ENCODE measurements at places on chromosomes 16 and 17.

DNA sequence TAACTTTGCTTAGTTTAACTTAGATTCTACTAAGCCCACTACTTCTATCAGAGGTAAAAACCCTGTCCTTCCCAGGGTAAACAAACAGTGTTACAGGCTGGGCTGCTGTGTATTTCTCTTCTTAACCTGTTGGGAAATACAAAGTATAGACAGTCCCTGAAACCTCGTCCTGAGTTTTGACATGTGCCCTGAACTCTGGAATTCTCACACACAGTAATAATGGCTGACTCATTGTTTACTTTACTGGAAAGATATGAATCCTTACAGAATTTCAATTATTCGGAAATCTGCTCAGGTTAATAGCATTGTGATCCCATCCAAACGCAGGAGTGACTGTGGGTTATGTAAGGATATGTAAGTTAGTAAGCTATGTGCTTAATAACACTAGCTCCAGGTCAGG is 199.1 kb downstream of the TMEM114 start:
- no peak for DNase-seq

GRCh38 chr17:76268015-76268749 is 3.0 kb downstream of the UBALD2 start:
- DNase-seq = no peak

GRCh38 chr17:59221159-59221847 is 992 bp downstream of the GDPD1 start:
- no peak for DNase-seq

- DNase-seq = no peak
These were observed 888.1 kb downstream of the KCNJ2 start for GRCh38 chr17:71057448-71057847.

GRCh38 chr16:72168365-72168764 is 3.6 kb downstream of the PMFBP1 start:
- no peak for DNase-seq

- no peak for DNase-seq
These were observed 762 bp upstream of the BAIAP3 start for GRCh38 chr16:1332618-1333148.

DNA sequence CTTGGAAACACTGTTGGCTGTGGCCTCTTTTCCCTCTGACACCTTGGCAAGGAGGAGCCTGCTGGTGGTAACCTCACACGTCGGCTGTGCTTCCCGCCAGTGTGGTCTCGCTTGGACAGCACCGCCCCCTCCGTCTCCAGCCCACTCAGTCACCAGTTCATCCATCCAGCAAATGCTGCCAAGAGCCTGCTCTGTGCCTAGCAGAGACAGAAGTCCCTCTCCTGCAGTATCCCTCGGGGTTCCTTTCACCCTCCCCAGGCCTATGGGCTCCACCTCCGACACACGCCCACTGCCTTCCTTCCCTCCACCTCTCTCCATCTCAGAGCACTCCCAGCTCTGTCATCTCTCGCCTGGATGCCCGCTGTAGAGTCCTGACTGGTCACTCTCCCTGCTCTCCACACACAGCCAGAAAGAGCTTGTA is 12.3 kb downstream of the CACNG4 start:
- DNase-seq = no peak

DNA sequence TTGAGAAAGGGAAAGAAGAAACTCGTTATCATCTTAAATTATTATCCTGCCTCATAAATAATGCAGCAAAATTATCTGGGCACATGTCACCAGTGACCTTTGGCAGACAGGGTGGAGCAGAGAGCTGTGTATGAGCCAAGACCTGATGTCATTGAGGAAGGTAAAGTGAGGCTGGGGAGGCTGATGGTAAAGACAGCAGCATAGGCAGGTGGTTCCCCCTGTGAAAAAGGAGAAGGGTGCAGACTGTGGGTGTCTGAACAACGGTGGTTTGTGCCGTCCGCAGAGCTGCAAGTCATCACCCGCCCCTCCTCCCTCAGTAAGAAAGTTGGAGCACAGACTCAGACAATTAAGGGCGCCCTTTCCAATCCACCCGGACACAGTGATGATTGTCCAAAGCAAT is 30.8 kb upstream of the METTL16 start:
- no peak for DNase-seq

GRCh38 chr16:27754788-27755690 is 205.1 kb downstream of the KATNIP start:
- DNase-seq = no peak

DNA sequence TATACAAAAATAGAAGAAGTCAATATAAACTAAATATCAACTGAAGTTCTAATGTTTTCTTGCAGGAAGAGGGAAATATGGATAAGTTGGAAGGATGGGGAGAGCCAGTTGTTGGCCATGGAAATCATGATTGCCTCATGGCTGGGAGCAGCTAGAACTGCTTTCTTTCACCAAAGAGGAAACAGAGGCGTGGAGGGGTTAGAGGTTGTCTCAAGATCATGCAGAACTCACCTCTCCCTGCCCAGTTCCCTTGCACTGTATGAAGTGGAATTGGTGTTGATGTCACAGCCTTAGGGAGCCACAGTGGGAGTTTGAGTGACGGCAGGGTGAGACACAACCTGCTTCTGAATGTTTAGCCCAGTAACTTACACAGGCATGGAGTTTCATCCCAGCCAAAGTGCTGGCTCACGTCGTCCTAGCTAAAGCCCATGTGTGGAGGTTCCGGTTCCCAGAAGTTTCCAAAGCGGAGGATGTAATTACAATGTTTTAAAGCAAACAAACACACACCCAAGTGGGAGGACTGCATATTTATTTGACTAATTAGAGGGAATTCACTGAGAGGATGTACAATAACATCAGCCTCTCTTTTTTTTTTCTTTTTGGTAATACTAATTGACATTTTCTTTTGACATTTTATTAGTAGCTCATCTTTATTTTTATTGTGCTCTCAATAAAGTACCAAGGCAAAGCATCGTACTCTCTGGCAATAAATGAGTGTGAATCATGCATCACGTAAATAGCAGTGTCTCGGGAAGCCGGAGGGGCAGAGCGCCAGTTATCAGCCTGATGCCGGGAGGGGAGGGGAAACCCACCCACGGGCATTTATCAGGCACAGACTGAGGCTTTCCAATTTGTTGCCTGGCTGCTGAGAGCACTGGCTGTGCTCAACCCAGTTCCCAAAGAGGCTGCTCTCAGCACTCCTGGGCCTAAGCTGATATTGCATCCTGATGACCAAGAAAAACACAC is 118.7 kb upstream of the CDH5 start:
- no peak for DNase-seq

GRCh38 chr17:15883617-15884111 is 61.3 kb upstream of the ADORA2B start:
- peak; percentile 80 for DNase-seq

DNA sequence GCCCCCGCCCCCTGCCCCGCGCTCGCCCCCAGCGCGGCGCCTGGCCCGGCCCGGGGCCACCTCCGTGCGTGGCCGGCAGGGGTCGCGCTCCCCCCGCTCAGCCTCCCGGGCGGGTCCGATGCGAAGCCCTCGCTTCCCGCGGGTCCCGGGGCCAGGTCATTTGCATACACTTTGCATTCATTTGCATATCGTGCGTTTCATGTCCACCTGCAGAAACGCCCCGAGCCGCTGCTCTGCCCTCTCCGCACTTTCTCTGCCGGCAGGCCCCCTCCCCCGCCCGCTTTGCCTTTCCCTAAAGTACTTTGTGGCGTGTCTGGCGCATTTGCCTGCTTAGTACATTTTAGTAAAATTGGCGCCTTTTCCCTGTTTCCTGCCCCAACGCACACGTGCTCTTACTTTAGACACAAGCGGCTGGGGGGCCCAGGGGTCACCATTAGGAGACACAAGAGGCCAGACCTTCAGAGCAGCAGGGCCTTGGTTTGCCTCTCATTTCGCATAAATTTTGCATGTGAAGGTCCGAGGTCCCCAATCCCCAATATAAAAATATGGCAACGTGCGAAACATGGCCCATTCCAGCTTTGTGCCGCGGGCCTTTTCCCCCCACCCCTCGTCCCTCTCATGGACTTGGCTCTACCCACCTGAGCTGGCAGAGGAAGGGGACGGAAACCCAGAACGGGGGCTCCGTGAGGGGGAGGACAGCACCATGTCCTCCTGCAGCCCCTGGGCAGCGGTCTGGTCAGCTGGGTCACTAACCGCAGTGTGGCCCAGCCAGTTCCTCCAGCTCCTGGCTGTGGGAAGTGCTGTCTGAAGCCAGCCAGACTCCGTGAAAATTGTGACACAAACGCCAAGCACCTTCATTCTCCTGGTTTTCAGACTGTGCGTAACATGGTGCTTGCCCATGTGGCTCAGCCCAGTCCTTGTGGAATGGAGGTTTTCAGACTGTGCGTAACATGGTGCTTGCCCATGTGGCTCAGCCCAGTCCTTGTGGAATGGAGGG is 34.8 kb downstream of the CBFA2T3 start:
- DNase-seq = no peak

DNA sequence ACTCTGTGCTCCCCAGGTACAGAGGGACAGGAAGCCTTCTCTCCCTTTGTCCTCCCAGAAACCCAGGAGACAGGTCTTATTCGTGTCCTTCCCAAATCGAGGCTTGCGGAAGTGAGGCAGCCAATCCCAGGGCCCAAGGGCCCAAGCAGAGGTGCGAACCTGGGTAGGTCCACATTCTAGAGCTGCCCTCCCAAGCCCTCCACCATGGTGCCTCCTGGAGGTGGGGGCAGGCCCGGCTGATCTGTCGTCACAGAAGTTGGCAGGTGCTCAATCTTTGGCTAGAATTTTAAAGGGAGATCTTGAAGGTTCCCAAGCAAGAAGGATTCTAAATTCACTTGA is 21.5 kb downstream of the MRC2 start:
- no peak for DNase-seq

GRCh38 chr16:83403761-83404160 is 404.0 kb upstream of the HSBP1 start:
- DNase-seq = no peak

DNA sequence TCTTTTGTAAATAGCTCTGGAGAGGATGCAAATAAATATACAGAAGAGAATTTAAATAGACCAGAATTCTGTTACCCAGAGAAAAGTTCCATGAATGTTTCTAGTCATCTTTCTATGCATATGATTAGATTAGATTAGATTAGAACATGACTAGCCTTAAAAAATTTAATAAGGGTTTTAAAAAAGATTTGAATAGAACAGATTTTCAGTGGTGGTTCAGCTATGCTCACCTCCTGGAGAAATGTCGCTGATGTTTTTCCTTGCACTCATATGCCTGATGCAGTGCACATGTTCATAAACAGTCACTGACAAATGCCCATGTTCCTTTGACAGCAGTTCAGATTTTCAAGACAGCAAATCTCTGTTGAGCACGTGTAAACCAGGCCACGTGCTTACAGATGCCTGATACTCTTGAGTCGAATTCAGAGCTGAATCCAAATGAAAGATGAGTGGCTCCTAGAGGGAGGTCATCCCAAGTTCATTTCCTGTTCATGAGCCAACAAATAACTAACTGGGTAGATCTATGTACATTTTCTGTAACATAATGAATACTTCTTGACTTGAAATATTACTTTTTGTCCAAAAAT is 19.9 kb upstream of the RAB11FIP4 start:
- DNase-seq = peak; percentile 68

GRCh38 chr16:89811321-89811720 is 5.1 kb downstream of the FANCA start:
- no peak for DNase-seq

DNA sequence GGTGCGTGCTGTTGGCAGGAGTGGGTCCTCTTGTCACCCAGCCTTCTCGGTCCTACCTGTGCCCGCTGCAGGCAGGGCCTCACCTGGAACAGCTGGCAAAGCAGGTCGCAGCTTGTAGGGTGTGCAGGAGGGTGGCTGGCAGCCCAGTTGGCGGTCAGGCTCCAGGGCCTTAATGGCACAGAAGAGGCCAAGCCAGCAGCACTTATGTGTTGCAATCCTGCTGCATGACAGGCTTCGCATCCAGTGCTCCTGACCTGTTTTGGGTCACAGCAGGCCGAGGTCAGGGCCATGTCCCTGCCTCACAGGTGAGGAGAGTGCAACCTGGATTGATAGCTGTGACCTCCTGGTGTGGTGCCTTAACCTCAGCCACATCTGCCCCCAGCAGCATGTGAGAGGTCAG is 31.9 kb downstream of the ZC3H18 start:
- no peak for DNase-seq

- no peak for DNase-seq
These were observed 712.8 kb downstream of the CDH8 start for GRCh38 chr16:61323456-61323855.

- no peak for DNase-seq
These were observed 871.0 kb downstream of the CDH11 start for GRCh38 chr16:64250866-64251265.

GRCh38 chr17:82793974-82794630 is 42.2 kb downstream of the TBCD start:
- no peak for DNase-seq

DNA sequence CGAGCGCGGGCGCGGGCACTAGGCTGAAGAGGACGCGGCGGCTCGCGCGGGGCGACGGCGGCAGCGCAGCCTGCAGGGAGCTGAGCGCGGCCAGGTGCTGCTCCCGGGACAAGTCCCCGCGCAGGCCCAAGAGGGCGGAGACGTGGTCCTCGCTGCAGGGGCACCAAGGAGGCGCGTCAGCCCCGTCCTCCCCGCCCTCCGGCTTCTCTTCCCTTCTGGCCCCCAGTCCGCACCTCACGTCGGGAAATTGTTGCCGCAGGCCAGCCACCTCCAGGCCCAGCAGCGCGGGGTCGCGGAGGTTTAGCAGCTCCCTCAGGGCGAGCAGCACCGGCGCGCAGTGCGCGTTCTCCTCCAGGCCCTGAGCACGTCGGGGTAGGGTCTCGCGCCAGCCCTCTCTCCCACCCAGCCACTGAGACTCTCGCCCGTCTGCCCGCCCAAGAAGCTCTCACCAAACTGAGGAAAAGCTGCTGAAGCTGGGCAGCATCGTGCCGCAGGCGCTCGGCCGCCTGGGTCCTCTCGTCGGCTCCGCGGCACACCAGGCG is 761 bp upstream of the MATCAP1 start:
- no peak for DNase-seq

- no peak for DNase-seq
These were observed 320 bp upstream of the KRTAP4-2 start for GRCh38 chr17:41178341-41178740.

- DNase-seq = no peak
These were observed 193.9 kb upstream of the PIRT start for GRCh38 chr17:11031787-11032186.

DNA sequence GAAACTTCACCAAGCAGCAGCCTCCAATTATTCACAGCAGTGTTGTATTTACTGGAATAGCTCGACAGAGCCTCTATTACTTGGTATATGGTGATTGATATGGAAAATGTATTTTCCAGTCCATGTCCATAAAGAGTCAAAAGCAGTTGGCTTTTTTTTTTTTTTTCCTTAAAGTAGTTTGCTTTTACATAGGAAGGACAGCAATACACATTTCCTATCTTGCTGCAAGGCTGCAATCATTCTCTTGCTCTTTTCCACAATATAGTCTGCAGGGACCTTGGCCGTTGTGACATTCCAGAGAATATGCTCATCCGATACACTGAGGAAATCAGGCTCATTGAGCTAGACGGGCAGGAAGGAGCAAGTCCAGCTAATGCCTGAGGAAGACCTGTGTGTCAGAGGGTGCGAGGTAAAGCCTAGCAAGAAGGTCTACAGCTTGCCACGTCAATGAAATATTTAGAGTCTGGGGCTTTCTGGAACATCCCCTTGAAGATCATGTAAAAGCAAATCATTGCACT is 131.1 kb downstream of the ENGASE start:
- DNase-seq = no peak

GRCh38 chr17:37614391-37614790 is 5.2 kb upstream of the SYNRG start:
- DNase-seq = peak; percentile 59

- peak; percentile 17 for DNase-seq
These were observed 37.9 kb downstream of the NUP88 start for GRCh38 chr17:5381542-5381941.

GRCh38 chr17:54494721-54495715 is 405.6 kb upstream of the TOM1L1 start:
- DNase-seq = no peak

All from NCI-H226 (cell line).